ENCODE measurements at places on chromosomes 5 and 9.

GRCh38 chr9:108553111-108553635, 302.6 kb downstream of the ACTL7B start:
- DNase-seq, result no peak

DNA sequence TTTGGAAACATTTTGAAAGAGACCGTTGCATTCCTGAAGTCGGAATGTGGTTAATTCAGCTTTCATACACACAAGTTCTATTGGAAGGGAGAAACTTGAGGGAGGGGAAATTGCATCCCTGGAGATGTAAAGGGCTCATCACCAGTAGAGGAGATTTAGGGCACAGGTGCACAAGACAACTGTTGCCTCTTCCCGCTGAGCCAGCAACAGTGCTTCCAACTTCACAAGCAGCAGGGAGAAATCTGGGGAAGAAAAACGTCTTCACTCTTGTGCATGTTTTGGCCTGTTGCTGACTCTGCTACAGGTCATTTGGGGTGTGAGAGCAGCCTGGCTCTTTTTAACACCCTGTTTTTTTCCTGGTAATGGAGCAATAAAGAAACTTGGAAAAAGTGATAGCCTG, 277.9 kb downstream of the GAS1 start:
- no peak for DNase-seq

GRCh38 chr9:33166231-33167083, 679 bp downstream of the B4GALT1 start:
- DNase-seq, result peak; percentile 81

DNA sequence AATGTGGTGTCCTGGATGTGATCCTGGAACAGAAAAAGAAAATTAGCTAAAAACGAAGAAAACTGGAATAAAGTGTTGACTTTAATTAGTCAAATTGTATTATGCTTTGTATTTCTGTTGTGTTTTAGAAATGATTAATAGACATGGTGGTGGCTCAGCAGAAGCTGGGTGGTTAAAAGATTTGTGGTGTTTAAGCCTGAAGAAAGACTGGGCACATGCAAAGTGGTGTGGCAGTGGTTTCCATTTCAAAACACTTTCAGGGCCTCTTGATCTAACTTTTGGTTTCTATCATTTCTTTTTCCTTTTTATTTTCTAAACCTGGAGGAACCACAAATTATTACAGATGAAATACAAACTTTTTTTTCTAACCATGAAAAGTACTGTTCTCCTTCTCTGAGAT, 44.1 kb downstream of the ADGRV1 start:
- DNase-seq, result no peak

DNA sequence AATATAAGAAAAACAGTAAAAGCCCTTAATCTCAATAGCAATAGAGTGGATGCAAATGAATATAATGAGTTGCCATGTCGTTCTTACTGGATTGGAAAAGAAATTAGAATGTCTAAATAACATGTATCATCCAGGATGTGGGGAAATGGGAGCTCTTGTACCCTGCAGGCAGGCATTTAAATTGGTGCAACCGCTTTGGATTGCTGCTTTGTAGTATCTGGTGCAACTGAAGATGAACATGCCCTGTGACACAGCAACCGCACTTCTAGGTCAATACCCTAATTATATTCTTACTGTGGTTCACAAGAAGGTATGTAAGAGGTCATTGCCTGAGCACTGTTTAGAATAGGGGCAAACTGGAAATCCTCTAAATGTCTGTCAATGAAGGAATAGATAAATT, 18.9 kb downstream of the MRPS30 start:
- DNase-seq, result no peak

- no peak for DNase-seq
Observed at GRCh38 chr9:23630488-23630887, 195.6 kb downstream of the ELAVL2 start.

DNA sequence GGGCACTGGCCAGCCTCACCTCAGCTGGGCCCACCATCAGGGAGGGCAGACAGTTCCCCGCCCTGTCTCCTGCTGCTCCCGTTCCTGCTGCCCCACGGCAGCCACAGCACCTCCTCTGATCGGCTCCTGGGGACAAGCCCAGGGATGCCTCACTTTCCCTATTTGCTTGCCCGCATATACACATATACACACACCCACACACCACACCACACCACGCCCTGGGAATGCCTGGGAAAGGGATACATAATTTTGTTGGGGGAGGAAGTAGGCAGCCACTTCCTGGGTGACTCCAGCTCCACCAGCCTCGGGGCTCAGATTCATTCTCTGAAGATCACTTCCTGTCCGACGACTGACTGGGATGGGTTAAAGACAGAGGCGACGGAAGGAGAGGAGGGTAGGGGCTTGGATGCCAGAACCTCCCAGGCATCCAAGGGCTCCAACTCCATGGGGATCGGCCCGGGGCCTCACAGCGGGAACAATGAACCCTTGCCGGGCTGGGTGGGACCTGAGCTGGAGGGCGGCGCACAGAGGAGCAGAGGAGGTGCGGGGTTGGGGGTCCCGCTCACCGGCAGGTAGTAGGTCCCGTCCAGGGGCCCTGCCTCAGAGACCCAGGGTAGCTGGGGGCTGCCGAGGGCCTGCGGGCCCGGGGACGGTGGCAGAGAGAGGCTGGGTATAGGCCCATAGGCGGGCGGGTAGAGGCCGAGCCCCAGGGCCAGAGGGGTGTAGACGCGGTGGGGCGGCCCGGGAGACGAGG, 2.0 kb upstream of the MZB1 start:
- DNase-seq, result peak; percentile 70

GRCh38 chr5:25619273-25619672, 974.5 kb upstream of the CDH10 start:
- no peak for DNase-seq

DNA sequence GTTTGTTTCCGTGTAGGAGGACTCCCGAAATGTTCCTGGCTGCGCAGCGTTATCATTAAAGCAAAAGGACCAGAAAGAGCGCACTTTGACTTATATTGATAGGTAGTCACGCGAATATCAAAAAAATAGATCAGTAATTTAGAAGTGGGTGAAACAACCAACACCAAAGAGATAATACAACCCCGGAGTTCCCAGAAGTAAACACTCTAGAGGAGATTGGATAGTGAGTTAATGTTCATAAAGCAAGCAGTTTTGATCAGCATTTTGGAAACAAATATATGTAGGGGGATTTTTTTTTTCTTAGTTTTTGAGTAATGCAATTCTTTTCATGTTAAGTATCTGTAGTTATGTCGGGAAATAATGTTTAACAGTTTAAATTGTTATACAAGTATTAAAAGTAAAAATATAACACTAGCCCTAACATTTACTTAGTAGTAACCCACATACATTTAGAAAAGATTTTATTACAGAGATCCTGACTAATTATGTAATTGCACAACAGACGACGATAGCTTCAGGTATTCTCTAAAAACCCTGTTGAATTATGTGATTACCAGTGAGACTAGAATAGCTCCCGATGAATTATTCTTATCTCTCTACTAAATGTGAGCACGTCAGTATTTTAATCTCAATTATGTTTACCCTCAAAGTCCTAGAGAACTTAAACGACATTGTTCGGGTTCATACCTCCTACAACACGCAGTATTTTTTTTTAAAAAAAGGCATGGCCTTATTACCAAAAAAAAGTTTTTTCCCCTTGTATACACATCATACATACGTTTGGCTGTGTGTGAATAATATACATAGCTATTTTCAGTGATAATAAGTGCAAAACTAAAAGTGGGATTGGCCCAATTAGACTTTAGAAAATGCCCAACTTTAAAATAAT, 9.4 kb upstream of the NFIB start:
- no peak for DNase-seq

- DNase-seq, result no peak
Observed at GRCh38 chr5:60989790-60990189, 44.8 kb downstream of the NDUFAF2 start.

Data from NB4 (cell line).